LoVo (cell line): ENCODE measurements at places on chromosomes 3 and 15.

- DNase-seq, result no peak
These were observed 123.8 kb downstream of the SV2B start for GRCh38 chr15:91223863-91224262.

GRCh38 chr3:128987302-128988100 is 6.4 kb downstream of the CFAP92 start:
- DNase-seq, result no peak

DNA sequence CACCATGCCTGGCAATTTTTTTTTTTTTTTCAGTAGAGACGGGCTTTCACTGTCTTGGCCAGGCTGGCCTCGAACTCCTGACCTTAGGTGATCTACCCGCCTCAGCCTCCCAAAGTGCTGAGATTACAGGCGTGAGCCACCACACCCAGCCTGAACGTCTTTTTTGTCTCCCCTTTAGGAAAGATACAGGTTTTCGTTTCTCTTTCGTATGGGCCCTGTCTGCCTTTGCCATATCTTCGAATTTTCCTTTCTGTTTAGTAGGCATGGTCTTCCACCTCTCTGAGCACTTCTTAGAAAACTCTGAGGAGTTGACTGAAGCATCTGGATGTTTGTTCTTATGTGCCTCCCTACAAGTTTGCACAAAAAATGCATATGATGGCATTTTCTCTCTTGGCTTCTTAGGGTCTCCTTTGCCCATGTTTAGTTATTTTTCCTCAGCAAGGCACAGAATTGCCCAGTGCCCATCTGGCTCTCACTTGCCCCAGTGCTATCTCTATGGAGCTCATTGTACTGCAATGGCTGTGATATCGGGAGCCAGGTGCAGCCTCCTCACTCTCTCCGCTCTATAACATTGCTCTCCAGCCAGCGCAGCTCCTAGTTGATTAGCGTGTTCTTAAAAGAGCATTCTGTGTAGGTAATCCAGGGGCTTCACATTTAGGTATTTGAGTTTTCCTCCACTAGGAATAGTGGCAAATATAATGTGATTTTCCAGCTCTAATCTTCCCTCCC is 48.0 kb downstream of the ABHD2 start:
- no peak for DNase-seq

GRCh38 chr15:90151989-90152645 is 49.0 kb upstream of the SEMA4B start:
- DNase-seq, result no peak
